ENCODE measurements at places on chromosomes 5 and 9.
A peak's percentile ranks its signal among the peaks of the same experiment; 100 is the strongest.

GRCh38 chr5:136722086-136722485 is 356.7 kb upstream of the TRPC7 start:
- DNase-seq = no peak

GRCh38 chr9:29322240-29322639 is 1749.0 kb upstream of the C9orf72 start:
- DNase-seq = no peak

GRCh38 chr5:176519810-176520720 is 17.1 kb downstream of the RNF44 start:
- DNase-seq = peak; percentile 64

- no peak for DNase-seq
Observed at GRCh38 chr9:73116031-73116430, 35.6 kb upstream of the ANXA1 start.

DNA sequence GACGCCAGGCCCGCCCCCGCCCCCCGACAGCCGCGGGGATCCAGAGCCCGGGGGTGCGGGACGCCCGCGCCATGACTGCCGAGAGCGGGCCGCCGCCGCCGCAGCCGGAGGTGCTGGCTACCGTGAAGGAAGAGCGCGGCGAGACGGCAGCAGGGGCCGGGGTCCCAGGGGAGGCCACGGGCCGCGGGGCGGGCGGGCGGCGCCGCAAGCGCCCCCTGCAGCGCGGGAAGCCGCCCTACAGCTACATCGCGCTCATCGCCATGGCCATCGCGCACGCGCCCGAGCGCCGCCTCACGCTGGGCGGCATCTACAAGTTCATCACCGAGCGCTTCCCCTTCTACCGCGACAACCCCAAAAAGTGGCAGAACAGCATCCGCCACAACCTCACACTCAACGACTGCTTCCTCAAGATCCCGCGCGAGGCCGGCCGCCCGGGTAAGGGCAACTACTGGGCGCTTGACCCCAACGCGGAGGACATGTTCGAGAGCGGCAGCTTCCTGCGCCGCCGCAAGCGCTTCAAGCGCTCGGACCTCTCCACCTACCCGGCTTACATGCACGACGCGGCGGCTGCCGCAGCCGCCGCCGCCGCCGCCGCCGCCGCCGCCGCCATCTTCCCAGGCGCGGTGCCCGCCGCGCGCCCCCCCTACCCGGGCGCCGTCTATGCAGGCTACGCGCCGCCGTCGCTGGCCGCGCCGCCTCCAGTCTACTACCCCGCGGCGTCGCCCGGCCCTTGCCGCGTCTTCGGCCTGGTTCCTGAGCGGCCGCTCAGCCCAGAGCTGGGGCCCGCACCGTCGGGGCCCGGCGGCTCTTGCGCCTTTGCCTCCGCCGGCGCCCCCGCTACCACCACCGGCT is 1.0 kb downstream of the FOXE1 start:
- peak; percentile 82 for DNase-seq

Data from H7 (cell line).